ENCODE measurements at places on chromosomes 1 and 21.

- DNase-seq = no peak
Observed at GRCh38 chr1:31936278-31936980, 1.7 kb downstream of the PTP4A2 start.

- no peak for DNase-seq
Observed at GRCh38 chr1:147625362-147625995, 44.8 kb downstream of the ACP6 start.

DNA sequence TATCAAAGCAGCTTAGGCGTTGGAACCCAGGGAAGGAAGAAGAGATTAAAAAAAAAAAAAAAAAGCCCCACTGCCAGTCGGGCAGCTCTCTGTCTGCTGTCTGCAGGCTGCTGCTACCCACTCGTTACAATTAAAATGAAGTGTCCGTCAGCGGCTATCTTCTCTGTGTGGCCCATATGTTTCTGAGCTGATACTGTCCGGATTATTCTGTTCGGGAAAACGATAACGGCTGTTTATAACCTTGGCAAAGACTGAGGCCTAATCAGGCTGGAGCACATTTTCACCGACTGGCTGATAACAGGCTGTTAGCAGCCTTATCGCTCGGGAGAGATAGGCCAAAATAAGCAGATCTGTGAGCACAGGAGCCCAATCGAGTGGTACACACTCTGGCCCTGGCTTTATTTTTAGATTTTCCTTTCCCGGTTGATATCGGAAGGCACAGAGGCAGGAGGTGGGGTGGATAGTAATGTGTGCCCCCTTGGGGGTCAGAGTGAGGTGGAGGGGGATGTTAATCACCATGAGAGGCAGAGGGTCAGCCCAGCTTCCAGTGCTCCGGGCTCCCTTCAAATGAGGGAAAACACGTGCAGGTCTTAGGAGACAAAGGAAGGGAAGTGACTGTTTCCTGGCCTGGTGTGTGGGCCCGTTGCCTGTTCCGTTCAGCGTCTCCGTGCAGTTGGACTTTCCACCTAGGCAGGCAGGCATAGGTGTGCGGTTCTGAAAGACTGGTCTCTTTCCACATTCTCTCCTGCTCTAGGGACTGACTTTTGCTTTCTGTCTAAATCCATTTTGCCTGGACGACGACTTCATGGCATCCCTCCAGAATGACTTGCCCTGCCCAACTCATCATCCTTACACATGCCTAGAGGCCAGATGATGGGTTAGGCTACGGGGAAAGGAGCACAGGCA lies 153.4 kb downstream of the PBX1 start:
- no peak for DNase-seq

GRCh38 chr1:81369833-81370232 lies 430.9 kb upstream of the ADGRL2 start:
- no peak for DNase-seq

DNA sequence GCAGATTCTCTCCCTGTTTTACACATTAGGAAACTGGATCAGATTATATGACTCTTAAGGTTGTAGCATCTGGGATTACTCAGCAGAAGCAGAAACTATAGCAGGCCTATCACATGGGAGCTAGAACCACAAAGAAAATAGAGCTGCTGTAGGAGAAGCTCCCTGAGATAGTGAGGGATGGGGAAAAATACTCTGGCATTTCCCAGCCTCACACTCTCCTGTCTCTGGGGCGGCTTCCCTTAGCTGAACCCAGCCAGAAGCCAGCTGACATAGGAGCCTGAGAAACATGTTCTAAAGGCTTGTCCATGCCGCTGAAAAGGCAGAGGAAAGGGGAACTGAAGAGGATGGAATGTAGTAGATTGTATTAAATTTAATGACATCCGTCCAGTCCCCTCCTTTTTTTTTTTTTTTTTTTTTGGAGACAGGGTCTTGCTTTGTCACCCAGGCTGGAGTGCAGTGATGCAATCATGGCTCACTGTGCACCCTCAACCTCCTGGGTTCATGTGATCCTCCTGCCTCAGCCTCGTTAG lies 76.8 kb upstream of the DNAJC6 start:
- no peak for DNase-seq

DNA sequence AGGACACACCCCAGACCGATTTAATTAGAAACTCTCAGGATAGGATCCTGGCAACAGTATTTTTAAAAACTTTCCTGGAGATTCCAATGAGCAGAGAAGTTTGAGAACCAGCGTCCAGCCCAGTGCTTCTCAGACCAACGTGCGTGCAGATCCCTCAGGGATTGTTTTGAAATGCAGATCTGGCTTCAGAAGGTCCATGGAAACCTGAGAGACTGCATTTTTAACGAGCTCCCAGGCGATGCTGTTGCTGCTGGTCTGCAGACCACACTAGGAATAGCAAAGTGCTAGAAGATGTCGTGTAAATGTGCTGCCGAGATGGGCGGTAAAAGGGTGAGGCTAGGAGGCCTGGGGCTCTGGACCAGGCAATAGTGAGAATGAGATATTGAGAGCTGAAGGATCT lies 18.4 kb upstream of the CASQ1 start:
- no peak for DNase-seq

GRCh38 chr1:210855440-210855839 lies 278.5 kb downstream of the KCNH1 start:
- DNase-seq = no peak

GRCh38 chr1:100767176-100767890 lies 47.8 kb downstream of the VCAM1 start:
- DNase-seq = no peak

GRCh38 chr1:238501290-238501689 lies 610.6 kb upstream of the ZP4 start:
- no peak for DNase-seq

DNA sequence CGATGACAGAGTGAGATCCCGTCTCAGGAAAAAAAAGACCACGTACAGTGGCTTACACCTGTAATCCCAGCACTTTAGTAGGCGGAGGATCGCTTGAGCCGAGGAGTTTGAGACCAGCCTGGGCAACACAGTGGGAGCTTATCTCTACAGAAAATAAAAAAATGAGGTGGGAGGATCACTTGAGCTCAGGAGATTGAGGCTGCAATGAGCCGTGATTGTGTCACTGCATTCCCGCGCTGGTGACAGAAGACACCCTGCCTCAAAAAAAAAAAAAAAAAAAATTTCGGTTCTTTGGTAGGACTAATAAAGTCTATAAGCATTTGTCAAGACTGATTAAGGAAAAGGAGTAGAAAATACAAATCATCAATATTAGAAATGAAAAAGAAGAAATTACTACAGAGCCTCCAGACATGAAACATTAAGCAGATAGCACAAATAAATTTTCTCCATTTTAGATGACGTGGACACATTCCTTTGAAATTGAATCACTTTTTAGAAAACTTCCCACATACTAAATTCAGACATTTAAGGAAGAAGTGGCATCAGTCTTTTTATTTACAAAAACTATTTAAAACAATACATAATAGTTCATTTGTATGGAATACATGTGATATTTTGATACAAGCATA lies 30.4 kb downstream of the MORC3 start:
- DNase-seq = no peak

- DNase-seq = no peak
Observed at GRCh38 chr1:115454837-115455511, 116.9 kb upstream of the NGF start.

- no peak for DNase-seq
Observed at GRCh38 chr1:192350356-192350755, 33.6 kb downstream of the RGS21 start.

- DNase-seq = peak; percentile 66
Observed at GRCh38 chr1:179706339-179706941, 36.7 kb upstream of the FAM163A start.

DNA sequence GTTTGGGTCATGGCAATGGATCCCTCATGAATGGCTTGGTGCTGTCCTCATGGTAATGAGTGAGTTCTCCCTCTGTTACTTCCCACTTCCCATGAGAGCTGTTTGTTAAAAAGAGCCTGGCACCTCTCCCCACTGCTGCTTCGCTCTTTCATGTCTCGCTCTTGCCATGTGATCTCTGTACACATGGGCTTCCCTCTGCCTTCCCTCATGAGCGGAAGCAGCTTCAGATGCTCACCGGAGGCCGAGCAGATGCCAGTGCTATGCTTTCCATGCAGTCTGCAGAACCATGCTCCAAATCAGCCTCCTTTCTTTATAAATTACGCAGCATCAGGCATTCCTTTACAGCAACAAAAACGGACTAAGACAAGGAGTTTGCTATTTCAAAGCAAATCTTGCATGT lies 14.9 kb upstream of the GNPAT start:
- DNase-seq = no peak

- no peak for DNase-seq
Observed at GRCh38 chr1:67372136-67372535, 58.1 kb downstream of the SERBP1 start.

DNA sequence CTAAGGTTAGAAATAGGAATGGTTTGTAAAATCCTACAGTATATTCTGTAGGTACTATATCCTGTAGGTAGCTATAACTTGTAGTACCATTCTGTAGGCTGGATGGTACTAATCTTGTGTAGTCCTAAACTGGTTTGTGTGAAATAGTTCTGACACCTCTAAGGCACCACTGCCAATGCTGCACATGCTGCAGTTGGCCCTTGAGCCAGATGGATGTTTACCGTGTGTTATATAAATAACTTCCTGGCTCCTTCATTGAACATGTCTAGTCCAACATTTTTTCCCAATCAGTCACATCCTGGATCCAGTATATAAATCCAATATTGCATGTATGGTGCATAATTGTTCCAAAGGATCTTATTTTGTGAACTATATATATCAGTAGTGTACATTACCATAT lies 89.5 kb upstream of the GNG4 start:
- DNase-seq = no peak

GRCh38 chr1:8370905-8371315 lies 53.0 kb downstream of the SLC45A1 start:
- peak; percentile 86 for DNase-seq

DNA sequence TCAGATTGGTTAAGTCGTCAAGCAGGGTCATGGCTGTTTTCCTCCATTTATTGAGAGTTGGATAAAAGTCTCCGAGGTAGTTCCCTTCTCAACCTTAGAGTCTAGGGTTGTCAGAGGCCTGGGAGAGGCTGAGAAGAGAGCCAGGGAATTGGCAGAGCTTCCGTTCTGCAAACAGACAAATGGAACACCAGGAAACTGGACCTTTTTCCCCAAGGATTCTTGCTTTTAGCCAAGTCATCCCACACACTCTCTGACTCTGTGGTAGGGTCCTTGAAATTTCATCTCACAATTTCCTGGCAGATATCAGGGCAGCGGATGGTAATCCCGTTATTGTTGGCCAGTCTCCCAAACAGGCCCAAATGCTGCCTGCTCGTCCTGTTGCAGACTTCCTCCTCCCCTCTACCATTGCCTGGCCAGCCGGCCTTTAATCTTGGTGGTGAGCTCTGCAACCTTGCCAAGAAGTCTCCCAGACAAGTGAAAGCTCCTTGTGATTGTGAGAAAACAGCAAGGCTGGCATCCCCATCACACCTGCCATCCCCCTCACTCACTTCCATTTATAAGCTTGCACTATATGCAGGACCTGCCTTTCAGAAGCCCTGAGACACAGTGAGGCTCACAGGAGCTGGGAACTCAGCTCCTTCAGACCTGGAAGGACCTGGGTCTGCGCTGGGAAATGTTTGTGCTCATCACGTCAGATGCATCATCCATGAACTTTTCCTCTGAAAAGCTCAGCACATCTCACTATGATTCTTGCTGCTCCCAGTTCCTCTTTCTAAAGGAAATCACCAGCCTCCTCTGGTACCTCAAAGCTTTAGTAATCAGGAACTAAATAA lies 13.7 kb upstream of the SRP9 start:
- DNase-seq = no peak

GRCh38 chr1:118185084-118185832 lies at the start of gene SPAG17:
TSS of gene SPAG17 (minus strand) at chr1:118185228. CDS start at chr1:118185157, 71 bp downstream.
- DNase-seq = no peak

- DNase-seq = no peak
Observed at GRCh38 chr1:200724064-200724463, 14.6 kb upstream of the CAMSAP2 start.

DNA sequence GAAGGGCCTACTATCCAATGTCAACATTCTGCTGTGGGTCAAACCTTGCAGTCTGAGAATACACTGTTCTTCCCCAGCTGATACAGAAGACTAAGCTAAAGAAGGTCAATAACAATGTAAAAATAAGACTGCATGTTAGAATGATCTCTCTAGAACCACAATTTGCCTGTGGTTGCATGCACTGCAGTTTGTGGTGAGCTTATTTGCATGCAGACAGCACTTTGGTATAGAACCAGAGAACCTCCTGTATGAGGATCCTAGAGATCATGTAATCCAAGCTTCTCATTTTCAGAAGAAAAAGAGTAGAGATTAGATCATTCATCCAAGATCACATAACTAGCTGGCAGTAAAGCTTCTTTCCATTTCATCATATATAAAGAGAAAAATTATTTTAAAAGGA lies 15.8 kb downstream of the SYNJ1 start:
- no peak for DNase-seq

DNA sequence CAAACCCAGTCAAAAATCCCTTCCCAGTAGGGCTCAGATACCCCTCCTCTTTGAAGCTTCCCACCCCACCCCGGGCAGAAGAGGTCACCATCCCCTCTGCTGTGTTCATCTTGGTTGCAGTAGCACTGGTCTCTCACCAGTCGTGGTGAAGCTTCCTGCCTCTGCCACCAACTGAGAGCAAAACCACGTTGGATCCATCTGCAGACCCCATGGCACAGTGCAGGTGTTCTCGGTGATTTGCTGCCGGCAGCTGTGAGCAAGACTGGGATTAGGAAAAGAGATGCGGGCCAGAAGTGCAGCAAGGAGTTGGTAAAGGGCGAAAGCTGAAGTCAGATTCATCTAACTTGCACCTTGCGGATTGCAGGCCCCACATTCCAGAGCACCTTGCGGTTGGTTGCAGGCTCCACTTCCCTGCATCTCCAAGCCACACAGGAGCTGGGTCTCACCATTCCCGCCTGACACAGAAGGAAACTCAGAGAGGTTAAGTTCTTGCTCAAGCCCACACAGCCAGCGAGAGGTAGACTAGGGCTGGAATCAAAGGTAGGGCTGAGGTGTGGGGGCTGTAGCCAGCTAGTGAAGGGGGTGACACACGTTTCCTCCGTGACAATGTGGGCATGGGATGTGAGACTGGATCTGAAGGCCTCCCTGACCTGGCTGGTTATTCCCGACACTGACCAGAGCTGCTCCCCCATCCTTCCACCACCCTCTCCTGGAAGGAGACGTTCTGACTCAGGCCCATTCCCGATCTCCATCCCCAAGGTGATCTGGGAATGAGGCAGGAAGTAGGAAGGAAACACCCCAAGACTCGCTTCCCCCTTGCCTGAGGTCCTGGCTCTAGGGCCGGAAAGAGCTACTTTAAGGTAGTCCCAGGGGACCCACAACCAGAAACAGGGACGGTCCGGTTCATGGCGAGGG lies 3.3 kb upstream of the FAM110D start:
- DNase-seq = no peak

- peak; percentile 48 for DNase-seq
Observed at GRCh38 chr1:228647523-228648444, 87.5 kb upstream of the RHOU start.

DNA sequence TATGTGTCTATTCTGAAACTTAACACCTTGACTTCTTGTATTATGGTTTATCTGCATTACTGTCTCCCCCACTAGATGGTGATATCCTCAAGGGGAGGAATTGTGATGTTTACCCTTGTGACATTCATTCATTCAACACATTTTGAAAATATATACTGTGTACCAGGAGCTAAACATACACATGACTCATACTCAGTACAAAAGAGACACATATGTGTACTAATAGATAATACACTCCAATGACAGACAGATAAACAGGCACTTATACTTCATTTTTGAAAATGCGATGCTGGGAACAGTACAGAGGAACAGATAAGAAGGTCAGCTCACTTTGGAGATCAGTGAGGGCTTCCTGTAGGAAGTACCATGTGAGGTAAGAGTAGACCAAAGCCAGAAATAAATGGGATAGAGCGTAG lies 8.9 kb upstream of the RAB3GAP2 start:
- DNase-seq = peak; percentile 47
